Testis (tissue), 5 donors: ENCODE measurements at places on chromosomes 7 and 10.

- DNase-seq: no peak
Observed at GRCh38 chr7:96034940-96035727, 262.8 kb downstream of the DYNC1I1 start.

DNA sequence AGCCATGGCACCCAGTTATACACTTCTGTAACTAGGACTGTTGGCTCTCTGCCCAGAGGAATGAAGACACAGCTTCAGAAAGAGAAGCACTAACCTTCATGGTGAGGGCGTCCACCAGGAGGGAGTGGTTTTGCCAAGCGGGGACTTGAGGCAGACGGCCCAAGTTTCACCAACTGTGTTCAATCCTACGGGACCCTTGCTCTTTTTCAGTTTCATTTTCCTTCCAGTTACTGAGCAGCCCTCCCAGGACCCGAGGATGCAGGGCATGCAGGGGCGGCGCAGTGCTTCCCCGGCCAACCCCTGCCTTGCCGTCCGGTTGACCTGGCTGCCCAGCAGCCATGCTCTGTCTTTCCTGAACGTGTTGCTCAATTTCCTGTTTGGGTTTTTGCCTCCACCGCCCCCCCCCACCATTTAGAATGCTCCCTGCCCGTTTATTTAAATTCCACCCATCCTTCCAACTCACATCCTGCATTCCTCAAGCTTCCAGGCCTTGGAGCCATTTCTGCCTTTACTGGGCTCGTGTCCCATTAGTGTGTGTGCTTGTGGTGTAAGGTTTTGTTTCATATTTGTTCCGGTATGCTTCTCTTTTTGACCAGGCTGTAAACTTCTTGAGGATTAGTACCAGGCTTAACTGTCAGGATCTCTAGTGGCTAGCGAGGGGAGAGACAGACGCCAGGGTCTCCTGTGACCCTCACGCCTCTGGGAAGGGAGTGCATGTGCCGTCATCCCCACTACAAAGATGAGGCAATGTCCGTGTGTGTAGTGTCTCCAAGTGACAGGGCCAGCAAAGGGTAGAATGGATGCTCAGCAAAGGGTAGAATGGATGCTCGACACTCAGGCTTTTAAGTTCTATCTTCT lies 31.6 kb downstream of the IL15RA start:
- peak; percentile 27 for DNase-seq

DNA sequence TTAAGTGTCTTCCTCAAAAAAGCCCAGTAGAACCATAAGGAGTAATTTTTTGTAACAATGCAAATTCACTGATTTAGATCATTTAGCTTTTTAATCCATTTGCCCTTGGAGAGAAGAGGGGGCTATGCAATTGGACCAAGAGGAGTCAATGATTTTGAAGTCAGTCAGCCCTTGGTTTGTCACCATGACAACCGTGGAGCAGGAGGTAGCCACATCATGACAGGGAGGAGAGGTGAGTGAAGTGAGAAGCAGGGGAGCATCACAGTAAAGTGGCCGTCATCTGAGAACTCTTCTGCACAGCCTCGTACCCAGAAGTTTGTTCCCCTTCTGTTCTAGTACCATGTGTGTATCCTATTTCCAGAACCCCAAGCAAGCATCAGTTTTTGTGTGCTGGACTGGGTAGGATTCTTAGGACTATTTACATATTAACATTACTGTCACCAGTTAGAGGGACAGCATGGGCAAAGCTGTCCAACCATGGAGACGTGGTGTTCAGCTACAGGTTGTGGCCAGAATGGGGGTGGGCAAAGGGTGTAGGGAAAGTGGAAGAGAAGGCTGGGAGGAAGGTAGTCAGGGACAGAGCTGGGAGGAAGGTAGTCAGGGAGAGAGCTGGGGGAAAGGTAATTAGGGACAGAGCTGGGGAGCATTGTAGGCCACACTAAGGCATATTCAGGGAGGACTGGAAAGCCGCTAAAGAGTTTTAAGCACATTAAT lies 13.1 kb downstream of the UBE3C start:
- DNase-seq: no peak

- DNase-seq: no peak
Observed at GRCh38 chr10:10118131-10118530, 899.5 kb upstream of the CELF2 start.

DNA sequence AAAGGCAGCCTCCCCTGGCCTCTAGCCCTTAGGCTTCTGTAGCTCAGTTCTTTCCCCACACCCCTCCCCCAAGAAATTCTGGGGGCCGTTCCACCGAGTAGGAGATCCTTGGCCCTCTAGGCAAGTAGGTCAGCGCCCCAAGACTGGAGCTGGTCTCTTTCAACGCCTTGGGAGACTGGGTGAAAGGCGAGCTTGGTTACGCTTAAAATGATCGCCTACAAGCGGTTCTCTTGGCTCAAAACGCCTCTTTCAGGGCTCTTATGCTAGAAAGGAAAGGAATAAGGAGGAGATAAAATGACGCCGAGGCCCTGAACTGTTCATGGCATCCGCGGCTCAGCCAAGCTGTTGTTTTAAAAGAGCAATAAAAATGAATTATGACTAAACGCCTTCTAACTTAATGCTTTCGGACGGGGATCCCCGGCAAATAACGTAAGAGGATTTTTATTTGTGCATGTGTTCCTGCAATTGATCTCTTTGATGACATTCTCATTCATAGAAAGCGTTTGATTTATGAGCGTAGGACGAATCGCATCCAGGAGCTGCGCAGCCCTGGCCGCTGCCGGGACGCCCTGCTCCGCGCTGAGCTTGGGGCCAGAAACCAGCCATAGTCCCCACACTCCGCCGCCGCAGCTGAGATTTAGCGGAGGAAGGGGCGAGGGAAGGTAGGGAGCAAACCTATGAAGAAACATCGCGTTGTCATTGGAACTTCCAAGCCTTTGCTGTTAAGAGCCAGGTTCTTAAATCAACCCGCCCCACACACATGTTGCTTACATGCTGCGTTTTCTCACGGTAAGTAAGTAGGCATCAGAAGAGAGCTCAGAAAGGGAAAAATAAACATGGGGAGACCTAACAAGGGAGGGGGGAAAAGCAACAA lies 3.0 kb upstream of the HOXA1 start:
- DNase-seq: no peak

GRCh38 chr10:112168733-112169132 lies 14.8 kb downstream of the GPAM start:
- DNase-seq: no peak

DNA sequence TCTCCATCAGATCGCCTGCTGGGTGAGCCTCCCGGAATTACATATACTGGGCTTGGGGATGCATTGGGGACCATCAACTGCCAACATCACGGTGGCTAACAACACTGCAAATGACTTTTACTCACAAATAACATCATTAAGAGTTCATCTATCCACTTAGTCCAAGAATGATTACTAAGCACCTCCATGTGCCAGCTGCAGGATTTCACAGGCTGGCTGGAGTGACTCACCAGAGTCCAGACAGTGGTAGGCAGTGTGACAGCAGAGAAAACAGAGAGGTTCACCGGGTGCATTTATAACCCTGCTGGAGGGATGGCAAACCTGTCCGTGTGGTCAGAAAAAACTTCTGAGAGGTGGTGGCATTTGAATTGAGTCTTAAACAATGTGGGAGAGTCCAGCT lies 3.2 kb upstream of the IGFBP3 start:
- DNase-seq: no peak

- DNase-seq: no peak
Observed at GRCh38 chr10:24664991-24665390, 58.7 kb downstream of the ARHGAP21 start.

DNA sequence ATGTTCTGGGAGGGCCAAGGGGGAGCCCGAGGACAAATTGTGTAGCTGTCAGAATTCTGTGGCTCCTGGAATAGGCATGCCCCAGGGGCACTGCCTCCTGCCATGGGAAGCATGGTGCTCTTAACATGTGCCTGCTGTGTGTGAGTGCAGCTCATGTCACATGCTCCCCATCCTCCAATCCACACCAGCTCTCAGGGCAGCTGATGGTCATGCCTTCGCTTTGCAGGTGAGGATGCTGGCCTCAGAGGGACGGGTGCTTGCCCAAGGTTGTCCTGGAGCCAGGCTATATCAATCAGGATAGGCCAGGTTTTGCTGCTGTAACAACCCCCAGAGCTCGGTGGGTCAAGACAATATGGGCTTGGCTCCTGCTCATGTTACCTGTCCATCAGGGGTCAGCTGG lies 303.4 kb downstream of the RPS24 start:
- DNase-seq: no peak

- DNase-seq: peak; percentile 28
Observed at GRCh38 chr10:97426776-97427570, 982 bp downstream of the PGAM1 start.

GRCh38 chr10:6778992-6779701 lies 199.1 kb upstream of the PRKCQ start:
- no peak for DNase-seq

GRCh38 chr7:6179620-6180343 lies 92.6 kb downstream of the CYTH3 start:
- DNase-seq: no peak
